ENCODE measurements at places on chromosomes 2 and 18.

DNA sequence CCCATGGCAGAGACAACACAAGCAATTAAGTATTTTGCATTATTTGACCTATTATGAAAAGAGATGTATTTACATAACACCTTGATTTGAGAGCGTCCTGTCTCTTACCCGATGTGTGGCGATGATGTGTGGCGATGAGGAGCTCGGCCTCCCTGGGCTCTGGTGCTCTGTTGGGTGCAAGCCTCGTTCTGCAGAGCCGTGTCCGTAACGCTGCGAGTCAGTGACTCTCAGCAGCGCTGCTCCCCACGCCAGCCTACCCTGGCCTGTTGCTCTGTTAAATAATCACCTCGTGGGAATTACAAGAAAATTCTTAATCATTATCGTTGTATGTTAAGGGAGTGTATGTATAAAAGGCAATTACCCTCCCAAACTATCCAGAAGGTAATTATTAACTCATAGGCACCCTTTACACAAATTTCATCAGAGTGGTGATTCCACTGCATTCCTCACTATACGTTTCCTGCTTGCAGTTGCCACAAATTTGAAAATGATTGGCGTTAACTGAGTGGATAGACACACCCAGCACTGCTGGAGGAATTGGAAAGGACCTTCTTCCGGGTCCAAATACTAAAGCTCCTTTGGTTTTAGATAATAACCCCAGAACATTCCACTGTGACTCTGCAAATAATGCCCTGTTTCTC is 52.0 kb upstream of the NFATC1 start:
- no peak for DNase-seq

GRCh38 chr2:163801486-163801885 is 65.7 kb upstream of the FIGN start:
- DNase-seq = no peak

- no peak for DNase-seq
Measured at GRCh38 chr2:165610591-165611029, 141.1 kb downstream of the CSRNP3 start.

DNA sequence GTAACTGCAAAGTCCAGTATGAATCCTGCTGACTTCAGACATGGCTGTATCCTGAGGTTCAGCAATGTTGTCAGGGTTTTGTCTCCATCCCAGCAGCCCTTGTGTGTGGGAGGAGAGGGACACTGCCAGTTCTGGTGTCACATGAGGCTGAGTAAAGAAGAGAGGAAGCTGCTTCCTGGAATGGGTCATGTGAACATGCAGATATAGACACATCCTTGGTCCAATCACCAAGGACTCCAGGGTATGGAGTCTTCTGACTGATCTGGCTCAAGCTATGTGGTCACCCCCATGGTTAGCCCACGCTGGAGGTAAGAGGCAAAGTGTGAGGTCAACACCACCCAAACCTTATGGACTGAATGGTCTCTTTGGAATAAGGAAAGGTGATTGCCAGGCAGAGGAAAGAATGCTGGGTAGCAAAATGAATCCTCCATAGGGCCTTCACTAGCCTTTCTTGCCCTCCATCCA is 134.4 kb upstream of the SLC1A4 start:
- no peak for DNase-seq

DNA sequence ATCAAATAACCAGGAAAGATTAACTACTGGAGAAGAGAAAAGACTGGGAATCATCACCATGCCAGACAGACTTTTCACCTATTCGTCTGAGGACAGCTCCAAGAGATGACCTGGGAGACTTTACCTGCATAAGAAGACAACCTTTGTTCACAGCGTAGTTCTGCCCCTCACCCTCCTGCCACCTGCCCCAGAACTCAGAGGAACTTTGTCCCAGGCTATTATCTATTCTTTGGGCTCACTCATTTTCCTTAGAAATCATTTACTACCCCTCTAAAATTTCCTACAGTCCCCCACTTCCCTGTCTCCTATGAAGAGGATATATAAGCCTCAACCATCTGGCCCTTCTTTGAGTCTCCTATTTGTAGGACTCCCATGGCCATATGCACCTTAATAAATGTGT is 19.3 kb upstream of the COPS8 start:
- no peak for DNase-seq

- DNase-seq = no peak
Measured at GRCh38 chr2:72678024-72678423, 147.8 kb downstream of the EXOC6B start.

DNA sequence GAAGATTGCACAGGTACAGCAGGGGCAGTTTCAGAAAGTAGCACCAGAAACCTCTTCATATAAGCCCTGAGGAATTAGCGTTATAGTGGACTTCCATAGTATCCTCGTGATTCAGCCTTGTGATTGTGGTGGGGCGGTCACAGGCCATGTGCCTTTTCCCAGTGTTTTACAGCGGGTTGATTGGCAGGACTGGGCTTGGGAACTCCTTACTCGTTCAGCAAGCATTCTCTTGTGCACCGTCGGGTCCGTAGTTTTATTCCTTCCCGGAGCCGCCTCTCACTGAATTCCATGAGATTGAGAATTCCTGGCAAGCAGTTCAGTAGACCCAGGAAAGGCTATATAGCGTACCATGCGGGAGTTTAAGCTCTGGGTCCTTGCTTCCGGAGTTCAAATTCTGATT is 5.2 kb downstream of the COPS8 start:
- DNase-seq = no peak

GRCh38 chr18:26091047-26091630 is 726 bp upstream of the SS18 start:
- no peak for DNase-seq

- no peak for DNase-seq
Measured at GRCh38 chr2:26274058-26274613, 29.4 kb downstream of the HADHB start.

DNA sequence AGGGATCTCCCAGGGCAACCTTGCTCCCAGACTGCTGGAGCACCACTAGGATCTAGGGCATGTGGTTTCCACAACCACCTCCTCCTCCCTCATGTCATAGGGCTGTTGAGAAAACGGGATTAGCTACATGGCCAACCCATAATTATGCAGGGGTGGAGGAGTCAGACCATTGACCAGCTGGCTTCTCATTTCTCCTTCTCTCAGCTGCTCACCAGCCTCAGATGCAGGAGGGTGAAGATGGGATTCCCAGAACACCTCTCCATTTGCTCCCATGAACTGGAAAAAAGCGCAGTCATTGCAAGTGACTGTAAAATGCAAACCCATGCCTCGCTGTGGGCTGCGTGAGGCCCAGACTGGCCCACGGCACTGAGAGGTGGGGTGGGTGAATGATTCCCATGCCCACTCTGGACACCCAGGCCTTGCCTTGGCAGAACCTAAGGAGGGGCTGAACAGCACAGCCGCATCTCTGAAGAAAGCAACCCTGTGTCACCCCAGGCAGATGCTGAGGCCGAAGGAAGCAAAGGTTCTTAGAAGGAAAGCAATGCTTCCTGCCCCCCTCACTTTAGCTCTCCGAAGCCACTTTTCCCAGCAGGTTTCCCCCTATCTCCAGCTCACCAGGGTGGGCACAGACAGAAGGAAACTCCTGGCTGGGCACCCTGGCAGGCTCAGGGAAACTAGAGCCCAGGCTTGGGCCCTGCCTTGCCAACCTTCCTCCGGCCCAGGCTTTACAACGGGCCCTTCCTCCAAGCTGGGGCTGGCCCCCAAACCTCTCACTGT is 69.6 kb upstream of the RTN4 start:
- DNase-seq = no peak

- DNase-seq = no peak
Measured at GRCh38 chr2:177675825-177676224, 283.3 kb downstream of the AGPS start.

DNA sequence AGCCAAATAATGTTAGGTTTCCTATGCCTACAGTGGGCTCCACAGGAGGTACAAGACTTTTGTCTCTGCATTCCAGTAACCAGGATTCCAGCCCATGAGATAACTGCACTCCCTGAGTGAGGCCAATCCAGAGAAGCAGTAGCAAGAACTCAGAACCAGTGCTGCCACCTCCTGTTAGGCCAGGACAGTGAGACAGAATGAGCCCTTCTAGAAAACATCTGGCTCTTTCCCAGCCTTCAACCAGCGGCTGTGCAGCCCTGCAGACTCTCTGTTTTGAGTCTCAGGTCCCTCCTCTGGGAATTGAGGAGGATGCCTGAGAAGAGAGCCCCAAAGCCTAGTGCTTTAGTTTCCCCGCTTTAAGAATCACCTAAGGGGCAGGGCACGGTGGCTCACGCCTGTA is 44.2 kb downstream of the ARID5A start:
- DNase-seq = no peak

DNA sequence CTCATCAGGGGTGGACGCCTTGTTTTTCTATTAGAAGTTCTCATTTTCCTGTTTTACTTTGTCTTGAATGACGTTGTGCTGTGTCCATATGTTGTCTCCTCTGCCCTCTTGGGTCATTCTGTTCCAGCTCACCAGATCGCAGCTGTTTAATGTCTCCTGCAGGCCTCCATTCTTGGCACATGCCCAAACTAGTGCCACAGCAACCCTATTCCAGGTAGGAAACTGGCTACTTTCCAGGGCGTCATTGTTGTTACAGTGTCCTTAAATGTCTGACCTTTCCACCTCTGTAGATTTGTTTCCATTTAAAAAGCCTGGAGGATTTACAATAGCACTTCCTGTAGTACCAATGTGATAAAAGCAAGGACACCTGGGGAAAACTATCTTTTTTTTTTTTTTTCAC is 500.7 kb downstream of the METTL4 start:
- DNase-seq = no peak

DNA sequence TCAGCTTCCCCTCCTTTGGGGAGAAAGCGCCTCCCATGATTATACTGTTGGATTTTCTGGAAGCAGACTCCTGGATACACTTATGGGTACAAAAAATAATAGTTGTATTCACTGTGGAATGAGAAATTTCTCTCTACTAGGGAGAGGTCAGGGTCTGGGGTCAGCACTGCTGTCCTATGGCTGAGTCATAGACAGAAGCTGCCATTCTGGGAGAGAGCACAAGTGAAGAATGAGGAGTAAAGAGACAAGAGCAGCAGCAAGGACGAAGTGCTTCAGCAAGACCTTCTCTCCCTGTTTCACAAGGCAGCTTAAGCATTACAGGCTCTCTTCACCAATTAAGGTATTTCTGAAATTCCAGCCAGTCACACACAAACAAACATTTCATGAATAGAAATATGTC is 10.1 kb upstream of the UNC80 start:
- DNase-seq = no peak

DNA sequence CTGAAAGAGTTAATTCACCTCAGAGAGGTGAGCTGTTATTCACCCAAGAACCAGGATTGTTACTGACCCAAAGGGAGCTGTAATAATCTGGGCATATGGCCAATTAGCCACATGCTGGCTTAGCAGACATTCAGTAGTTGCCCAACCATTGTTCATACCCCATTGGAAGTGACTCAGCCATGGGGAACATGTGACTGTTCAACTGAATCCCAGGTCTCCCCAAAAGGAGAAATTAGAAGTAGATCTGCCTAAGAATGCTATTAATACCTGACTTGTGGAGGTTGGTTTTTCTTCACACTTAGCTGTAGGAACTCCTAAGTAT is 272.6 kb upstream of the UBE2E3 start:
- no peak for DNase-seq

Measured in stimulated activated CD4-positive, alpha-beta T cell treated with anti-CD3 and anti-CD28 coated beads, Interleukin-2, amount 100 ng/mL, for 24 hours (primary cell).